ENCODE measurements at places on chromosomes 12 and 14. TPM values are rescaled to one million over a fixed set of nuclear protein-coding genes. Genes with fewer than 3 reads are reported as not detected.

DNA sequence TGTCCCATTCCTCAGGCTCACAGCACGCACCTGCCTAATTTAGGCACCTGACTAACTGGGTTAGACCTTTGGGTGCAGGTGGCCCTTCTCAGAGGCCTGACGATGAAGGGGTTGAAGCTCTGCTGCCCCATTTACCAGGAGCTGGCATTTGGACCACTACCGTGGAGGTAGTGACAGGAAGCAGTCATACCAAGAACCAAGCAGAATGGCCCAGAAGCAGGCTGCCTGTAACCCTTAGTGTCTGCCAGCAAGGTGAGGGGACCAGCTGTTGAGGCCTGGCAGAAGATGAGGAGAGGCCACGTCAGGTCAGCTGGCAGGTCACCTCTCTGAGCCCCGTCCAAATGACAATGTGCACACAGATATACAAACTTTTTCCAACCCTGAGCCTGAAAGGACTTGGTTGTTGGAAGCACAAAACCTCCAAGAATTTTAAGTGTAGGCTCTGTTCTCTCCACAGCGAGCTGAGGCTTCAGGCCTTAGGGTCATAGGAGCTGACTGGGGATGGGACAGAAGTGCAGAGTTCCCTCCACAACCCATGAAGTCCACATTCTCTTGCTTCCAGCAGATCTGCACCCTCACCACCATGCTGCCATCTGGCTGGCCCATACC lies 23.1 kb downstream of the VASH1 start:
- no peak for DNase-seq

DNA sequence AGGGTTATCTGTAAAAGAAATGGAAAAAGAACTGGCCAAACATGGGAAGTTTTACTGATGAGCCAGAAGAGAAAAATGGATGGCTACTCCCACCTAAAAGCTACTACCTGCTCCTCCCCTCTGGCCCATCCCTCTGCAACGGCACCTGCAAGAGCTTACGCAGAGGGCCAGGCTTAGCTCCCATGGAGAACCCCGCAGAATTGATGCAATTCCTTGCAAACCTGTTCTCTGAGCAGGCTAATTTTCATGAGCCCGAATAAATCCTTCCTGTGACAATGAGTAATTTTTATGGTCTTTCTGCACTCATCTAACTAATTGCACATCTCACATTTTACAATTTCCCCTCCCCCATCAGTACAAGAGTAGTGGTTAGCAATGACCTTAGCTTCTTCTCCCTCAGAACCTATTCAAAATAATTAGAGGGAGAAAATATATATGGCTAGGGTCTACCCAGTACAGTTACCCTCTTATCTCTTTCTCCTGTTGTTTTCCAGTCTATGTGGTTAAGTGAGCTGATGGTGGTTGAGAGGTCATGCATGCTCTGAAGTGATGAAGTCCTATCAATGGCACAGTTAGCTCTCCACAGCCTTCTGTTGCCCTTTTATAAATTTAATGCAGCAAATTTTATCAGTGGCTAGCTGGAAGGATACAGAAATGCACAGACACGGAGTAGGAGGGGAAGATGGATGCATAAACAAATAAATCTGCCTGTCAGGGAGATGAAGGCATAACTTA lies 67.7 kb upstream of the NTF3 start:
- DNase-seq, result no peak

- no peak for DNase-seq
Observed at GRCh38 chr14:74973905-74974363, 18.5 kb upstream of the PGF start.

DNA sequence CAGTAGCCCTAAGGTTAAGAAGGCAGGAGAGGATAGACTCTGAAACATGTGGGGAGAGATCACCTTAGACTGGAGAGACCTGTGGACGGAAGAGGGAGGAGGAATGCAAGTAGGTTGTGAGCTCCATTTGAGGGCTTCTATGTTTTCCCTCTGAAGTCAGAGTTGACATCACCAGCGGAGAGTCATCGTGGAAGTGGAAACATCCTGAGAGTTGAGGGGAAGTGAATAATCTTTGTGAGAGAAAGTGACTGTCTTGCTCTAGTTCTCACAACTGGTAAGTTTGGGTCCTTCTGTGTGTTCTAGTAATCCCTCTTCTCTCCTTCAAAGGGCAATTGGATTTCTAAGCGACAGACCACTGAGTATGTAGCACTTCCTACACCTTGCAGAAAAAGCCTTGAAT lies 103.6 kb upstream of the CCND2 start:
- DNase-seq, result no peak

DNA sequence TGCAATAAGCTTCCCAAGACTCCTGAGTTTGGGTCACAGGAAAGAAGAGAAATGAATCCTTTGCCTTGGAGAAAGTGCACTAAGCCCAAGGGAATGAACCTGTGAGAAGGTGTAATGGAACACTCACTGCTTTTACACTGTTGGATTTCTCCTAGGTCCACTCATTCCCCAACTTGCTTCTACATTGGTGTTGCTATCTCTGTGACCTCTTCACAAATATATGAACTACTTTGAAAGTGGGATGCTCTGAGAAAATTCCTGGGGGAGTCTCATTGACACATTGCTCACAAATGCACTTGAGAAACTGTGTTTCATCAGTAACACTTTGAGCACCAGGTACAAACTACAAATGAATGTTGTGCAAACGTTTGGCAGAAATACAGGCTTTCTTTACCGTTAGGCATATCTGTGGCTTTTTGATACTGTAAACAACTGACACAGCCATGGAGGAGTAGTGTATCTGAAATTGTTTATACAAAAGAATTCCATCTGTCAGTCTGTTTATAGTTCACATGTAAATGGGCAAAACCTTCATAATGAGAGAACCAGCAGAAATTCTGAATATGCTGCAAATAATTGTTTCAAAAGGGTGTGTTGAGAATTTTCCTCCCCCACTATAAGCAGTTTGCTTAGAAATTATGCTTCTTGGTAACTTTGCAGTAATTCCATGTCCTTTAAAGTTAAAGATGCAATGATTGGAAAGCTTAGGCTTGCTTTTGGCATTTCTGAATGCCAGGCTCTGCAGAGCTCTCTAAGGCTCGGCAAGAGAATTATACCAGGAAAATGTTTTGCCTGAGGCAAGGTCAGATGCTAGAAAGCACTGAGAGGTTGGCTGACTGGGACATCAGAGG lies 348.5 kb upstream of the DDHD1 start:
- peak; percentile 48 for DNase-seq

- no peak for DNase-seq
Observed at GRCh38 chr12:122116707-122117535, 38.4 kb downstream of the MLXIP start.

DNA sequence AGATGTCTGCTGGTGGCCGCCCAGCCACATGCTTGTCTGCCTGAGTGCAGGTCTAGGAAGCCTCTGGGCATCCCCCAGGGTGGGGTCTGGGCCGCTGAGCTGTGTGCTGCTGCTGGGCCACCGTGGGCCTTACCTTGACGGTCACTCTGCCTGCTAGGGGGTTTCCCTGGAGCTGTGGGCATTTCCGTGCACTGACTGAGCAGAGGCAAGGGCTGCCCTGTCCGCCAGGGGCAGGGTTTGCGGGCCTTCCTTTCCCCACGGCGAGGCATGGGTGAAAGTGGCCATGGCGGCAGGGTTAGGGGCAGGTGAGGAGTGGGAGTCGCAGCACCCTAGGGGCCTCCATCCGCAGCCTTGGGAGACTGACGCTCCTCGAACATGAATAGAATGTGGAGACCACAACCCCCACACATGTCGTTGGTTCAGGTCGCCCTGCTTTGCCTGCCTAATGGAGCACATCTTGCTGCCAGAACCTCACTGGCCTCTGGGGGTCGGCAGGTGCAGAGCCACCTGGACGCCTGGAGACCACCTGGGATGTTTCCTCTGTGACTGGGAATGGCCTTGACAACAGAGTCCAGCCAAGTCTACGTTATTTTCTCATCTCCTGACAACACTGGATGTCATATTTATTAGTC lies 2.5 kb downstream of the ZBTB42 start:
- DNase-seq, result no peak

DNA sequence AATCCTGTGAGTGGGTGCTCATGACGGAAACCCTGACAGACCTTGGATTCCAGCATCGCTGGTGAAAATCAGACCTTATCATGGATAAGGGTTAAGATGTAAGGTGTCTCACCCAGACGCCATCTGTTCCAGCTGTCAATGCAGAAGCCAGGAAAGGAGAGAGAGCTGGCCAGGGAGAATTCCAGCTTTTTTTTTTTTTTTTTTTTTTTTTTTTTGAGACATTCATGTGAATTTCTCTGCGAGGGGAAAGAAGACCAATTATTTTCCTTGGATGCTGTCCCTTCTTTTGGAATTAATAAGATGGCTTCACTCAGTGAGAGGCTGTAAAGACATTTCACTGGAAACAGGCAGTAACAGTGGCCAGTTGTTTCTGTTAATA lies 1.8 kb downstream of the TRAF3 start:
- DNase-seq, result no peak

- no peak for DNase-seq
Observed at GRCh38 chr14:59629444-59630287, 53.1 kb upstream of the CCDC175 start.

- DNase-seq, result no peak
Observed at GRCh38 chr12:106132175-106133135, 6.3 kb downstream of the NUAK1 start.

GRCh38 chr12:25386831-25387731 lies 136.4 kb upstream of the KRAS start:
- peak; percentile 86 for DNase-seq

GRCh38 chr12:109783965-109784244 lies 49.3 kb downstream of the TRPV4 start:
- DNase-seq, result no peak

DNA sequence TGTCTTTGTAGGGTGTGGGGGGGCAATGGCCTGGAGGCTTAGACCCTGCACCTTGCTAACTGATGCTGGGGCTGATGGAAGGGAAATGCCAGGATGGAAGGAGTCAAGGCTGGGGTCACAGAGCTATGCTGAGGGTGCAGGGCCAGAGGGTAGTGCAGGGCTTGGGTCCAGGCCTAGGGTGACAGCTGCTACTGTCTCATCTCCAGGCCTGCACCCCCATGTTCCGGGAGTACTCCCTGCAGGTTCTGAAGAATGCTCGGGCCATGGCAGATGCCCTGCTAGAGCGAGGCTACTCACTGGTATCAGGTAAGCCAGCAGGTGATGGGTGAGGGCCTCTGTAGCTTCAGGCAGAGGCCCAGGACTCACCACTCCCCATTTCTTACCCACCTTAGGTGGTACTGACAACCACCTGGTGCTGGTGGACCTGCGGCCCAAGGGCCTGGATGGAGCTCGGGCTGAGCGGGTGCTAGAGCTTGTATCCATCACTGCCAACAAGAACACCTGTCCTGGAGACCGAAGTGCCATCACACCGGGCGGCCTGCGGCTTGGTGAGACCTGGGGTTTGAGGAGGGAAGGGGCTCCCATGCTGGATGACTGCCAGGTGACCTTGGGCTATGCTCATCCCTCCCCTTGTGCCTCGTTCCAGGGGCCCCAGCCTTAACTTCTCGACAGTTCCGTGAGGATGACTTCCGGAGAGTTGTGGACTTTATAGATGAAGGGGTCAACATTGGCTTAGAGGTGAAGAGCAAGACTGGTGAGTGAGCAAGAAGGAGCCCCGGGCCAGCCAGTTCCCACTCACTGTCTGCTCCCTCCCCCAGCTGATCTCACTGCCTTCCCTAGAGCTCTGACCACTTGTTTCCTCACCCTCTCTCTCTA lies 4.1 kb downstream of the SHMT2 start:
- DNase-seq, result no peak

DNA sequence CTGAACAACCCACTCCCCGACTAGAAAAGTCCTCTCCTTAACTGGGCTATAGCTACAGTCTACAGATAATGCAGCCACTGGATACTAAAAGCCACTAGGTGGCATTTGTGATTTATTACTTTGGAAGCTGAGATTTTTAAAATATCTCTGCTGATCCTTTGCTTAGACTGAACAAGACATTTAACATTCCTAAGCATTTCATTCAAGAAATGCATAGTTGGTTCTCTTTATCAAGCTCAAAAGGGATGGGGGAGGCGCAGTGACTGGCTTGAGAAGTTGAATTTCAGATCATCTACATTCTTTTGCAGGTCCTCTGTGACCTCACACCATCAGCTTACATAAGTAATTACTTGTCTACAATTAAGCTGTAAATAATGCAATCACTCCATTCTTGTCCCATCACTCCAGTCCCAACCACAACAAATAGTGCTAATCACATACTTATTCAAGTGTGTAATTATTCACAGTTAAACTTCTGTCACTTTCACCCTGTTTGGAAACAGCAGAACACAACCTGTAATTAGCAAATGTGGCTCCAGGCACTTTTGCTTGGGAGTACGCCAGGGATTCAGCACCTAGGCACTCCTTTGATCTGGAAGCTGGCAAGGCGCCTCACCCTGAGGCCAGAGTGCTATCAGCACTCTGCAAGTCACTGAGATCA lies 203.6 kb downstream of the NOVA1 start:
- DNase-seq, result no peak

GRCh38 chr14:99164712-99165111 lies 107.3 kb downstream of the BCL11B start:
- no peak for DNase-seq

GRCh38 chr12:12916135-12916944 lies 25.0 kb downstream of the GPRC5A start:
- peak; percentile 67 for DNase-seq

DNA sequence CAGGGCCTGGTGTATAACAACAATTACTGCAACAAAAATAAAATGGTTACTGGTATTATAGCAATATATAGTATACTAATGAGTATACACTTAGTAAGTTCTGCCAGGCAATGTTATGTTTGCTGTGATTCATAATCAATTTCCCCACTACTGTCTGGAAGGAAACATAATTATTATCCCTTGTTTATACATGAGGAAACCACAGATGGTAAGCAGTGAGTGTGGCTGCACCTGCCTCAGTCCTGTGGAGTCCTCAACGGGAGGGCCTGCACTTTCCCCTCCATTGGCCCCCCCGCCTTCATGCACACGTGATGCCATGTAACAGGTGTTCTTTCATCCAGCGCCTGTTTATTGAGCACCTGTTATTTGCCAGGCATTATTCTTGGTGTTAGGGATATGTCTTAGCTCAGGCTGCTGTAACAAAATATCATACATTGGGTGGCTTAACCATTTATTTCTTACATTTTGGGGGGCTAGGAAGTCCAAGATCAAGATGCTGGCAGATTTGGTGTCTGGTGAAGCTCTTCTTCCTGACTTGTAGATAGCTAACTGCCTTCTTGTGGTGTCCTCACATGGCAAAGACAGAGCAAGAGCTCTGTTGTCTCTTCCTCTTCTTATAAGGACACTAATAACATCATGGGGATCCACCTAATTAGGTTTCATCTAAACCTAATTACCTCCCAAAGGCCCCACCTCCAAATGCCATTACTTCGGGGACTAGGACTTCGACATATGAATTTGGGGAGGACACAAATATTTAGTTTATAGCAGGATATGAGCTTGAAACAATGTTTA lies 59.5 kb upstream of the CHGA start:
- no peak for DNase-seq

DNA sequence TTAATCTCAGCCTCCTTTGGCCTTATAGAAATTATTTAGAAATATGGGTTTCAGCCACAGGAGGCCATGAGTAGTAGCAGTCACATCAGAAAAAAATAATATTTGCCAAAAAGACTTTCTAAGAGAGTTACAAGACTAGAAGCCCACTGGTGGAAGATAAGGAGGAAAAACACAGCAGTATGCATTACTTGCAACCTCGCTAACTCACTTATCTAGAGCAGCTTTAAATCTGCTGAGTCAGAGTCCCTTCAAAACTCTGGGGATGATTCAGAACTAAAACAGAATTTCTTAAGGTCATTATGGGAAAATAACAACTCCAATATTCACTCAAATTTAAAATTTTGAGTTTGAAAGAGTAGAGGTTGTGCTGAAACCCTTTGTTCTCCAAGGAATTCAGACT lies 6.2 kb downstream of the OR4K17 start:
- DNase-seq, result no peak

Gene AKAP5
- total RNA-seq, result 1.2 TPM

Gene ZDHHC22
- not detected for total RNA-seq

Gene EPYC
- not detected for total RNA-seq

Gene CLEC1A
- total RNA-seq, result 0.60 TPM

Gene PLEKHG3
- total RNA-seq, result 11.0 TPM

Gene IGF1
- 1.0 TPM for total RNA-seq

Measured in HFFc6 (cell line).